Esophagus squamous epithelium (tissue), 5 donors: ENCODE measurements at places on chromosomes 2 and 18.

- no peak for DNase-seq
Measured at GRCh38 chr2:68428126-68428525, 39.0 kb downstream of the FBXO48 start.

DNA sequence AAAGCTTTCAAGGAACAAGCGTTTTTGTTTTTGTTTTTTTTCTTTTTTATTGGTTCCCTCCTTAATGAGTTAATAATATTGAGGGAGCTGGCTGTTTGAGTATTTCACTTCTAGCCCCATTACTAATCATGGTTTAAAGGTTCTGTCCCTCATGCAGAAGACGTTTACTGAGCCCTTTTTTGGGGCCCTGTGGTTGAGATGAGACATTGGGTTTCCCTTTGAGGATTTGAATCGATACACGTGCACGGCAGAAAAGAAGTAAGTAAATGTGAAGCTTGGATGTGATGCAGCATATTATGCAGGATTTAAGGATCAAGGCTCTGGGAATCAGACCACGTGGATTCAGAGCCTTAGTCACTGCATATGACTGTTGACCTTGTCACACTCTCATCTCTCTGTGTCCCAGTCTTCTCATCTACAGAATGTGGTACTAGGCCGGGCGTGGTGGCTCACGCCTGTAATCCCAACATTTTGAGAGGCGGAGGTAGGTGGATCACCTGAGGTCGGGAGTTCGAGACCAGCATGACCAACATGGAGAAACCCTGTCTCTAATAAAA is 1.0 kb upstream of the CHST10 start:
- no peak for DNase-seq

DNA sequence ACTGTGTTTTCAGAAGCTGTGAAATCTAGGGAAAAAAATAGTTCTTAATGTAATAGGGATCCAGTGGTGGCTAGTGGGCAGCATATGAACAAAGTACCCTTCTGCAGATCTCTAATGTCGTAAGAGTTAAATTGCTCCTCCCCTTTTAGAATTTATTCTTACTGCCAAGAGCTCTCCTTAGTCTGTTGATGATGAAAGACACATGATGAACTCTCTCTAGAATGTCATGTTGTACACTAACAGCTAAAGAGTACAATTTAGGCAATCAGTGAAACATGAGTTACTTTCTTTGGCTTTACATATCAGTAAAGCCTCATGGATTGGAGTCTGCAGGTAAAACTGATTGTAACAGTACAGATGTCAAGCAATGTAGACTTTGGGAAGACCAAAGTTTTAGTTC is 84.2 kb downstream of the SLC39A10 start:
- DNase-seq = no peak

- DNase-seq = no peak
Measured at GRCh38 chr2:121080013-121080772, 204.8 kb downstream of the TFCP2L1 start.
